CD8-positive, alpha-beta memory T cell (primary cell): ENCODE measurements at places on chromosomes 3 and 15.

- DNase-seq, result no peak
These were observed 57.9 kb downstream of the ARNT2 start for GRCh38 chr15:80462111-80462510.

GRCh38 chr3:55571913-55572312 is 84.8 kb upstream of the WNT5A start:
- no peak for DNase-seq

DNA sequence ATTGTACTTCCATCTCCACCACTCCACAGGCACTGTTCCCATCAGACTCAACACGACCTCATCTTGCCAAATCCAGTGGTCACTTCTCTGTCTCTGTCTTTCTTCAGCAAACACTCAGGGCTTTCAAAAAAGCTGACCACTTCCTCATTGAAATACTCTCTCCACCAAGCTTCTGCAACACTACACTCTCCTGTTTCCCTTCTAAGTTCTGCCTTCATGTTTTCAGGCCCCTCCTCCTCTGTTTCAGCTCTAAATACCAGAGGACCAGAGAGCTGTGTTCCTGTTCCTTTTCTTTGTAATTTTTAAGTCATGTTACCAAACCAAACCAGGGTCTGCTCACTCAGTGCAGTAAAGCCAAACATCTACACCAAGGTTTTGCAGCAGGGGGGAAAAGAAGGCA is 33.8 kb upstream of the ACP3 start:
- DNase-seq, result no peak

DNA sequence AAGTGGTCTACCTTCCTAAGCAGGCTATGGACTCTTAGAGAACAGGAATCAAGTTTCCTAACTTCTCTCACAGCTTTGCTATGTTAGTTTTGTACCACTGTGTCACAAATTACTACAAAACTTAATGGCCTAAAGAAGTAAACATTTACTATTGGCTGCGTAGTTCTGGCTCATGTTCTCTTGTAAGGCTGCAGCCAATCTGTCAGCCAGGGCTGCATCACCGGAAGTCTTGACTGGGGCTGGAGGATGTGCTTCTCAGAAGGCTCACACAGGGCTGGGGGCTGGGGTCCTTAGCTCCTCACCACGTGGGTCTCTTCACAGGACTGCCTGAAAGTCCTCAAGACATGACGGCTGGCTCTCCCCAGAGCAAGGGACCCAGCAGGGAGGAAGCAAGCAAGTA is 15.5 kb downstream of the STIMATE start:
- DNase-seq, result no peak

DNA sequence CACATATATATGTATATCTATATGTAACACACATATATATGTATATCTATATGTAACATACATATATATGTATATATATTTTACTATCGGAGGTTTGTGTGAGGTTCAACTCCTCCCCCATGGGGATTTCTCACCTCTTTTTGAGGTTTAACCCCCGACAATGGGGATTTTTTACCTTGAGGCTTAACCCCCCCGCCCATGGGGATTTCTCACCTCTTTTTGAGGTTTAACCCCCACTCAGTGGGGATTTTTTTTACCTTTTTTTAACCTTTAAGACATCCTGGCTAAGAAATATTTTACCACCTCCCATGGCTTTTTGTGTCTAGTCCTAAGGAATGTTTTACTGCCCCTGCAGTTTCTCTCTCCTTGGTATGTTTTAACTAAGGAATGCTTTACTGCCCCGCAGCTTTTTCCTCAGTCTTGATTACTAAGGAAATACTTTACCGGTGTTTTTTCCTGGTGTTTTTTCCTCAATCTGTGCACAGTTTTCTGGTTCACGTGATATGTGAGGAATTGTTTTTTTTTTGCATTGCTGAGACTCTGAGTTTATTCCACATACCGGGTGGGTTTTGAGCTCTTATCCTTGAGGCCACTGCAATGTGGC is 185.2 kb downstream of the KLF13 start:
- peak; percentile 32 for DNase-seq

DNA sequence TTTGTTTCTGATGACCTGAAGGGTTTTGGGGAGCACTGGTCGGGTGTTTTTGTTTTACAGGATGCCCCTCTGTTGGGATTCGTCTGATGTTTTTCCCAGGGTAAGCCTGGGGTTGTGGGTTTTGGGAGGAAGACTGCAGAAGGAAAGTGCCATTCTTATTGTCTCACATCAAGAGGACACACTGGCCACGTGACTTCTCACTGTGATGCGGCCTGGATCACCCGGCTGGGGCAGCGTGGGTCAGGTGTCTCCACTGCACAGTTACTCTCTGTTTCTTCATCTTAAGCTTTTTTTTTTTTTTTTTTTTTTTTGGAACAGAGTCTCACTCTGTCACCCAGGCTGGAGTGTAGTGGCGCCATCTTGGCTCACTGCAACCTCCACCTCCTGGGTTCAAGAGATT is 120.5 kb downstream of the TMEM266 start:
- no peak for DNase-seq

DNA sequence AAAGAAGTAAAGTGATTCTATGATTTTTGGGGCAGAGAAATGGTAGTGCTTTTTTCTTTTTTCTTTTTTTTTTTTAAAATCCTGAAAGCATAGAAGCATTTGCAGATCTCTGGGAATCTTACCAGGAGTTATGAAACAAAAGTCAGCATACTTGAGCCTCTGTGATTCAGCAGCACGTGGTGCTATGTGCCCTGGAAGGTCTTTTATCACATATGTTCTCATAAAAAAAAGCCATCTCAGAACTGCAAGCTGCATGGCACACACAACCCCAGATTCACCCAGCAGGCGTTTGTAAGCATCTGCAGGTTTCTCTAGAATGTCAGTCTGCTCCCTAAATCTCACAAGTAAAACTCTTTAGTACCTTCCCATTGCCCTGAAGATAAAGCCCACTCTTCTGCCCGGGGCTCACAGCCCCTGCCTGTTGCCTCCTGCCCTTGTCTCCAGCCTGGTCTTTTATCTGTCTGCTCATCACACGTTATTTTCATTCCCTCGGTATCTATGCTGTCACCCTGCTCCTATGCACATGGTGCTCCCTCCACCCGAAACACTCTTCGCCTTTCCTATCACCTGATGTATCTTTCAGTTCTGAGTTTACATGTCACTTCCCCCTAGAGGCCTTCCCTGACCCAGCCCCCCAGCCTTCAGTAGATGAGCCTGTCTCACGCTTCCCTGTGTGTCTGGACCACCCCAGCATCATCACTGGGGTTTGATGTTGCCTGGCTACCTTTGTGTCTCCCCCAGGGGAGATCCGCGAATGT is 72.4 kb downstream of the CHDH start:
- no peak for DNase-seq

- peak; percentile 31 for DNase-seq
These were observed 468 bp downstream of the UBP1 start for GRCh38 chr3:33439546-33440327.

GRCh38 chr15:69478259-69478781 is 25.7 kb downstream of the RPLP1 start:
- DNase-seq, result peak; percentile 22

- DNase-seq, result no peak
These were observed 168.5 kb upstream of the DCBLD2 start for GRCh38 chr3:99069973-99070372.

DNA sequence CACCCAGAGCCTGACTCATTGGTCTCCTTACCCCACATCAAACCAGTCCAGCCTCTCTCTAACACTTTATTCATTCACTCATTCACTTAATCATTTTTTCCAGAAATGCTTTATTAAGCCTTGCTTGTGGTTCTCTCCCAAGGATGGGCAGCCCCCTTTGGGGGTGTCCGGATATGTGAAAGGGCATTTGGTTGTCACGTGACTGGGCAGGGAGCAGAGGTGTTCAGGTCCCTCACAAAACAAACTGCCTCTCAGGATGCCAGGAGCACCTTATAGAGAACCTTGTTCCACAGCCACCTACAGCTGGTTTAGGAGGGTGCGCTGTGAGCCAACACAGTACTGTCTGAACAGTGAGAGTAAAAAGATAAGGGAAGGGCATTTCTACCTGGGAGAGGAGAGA is 25.8 kb upstream of the PTPN23 start:
- DNase-seq, result no peak

DNA sequence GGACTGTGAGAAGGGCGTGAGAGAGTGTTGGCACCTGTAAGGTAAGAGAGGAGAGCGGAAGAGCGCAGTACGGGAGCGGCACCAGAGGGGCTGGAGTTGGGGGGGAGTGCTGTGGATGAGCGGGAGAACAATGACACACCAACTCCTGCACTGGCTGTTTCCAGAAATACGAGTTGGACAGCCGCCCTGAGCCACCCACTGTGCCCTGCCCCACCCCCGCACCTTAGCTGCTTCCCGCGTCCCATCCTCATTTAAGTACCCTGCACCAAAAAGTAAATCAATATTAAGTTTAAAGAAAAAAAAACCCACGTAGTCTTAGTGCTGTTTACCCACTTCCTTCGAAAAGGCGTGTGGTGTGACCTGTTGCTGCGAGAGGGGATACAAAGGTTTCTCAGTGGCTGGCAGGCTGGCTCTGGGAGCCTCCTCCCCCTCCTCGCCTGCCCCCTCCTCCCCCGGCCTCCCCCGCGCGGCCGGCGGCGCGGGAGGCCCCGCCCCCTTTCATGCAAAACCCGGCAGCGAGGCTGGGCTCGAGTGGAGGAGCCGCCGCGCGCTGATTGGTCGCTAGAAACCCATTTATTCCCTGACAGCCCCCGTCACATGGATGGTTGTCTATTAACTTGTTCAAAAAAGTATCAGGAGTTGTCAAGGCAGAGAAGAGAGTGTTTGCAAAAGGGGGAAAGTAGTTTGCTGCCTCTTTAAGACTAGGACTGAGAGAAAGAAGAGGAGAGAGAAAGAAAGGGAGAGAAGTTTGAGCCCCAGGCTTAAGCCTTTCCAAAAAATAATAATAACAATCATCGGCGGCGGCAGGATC is at the start of gene SOX2:
SOX2 (plus strand) TSS at position 601 of the 811 bp plus-strand sequence. CDS start 436 bp downstream, outside the sequence.
- no peak for DNase-seq

- DNase-seq, result no peak
These were observed 260.2 kb upstream of the HES1 start for GRCh38 chr3:193875601-193876321.

GRCh38 chr3:186255703-186256331 is 106.2 kb downstream of the DGKG start:
- DNase-seq, result no peak

DNA sequence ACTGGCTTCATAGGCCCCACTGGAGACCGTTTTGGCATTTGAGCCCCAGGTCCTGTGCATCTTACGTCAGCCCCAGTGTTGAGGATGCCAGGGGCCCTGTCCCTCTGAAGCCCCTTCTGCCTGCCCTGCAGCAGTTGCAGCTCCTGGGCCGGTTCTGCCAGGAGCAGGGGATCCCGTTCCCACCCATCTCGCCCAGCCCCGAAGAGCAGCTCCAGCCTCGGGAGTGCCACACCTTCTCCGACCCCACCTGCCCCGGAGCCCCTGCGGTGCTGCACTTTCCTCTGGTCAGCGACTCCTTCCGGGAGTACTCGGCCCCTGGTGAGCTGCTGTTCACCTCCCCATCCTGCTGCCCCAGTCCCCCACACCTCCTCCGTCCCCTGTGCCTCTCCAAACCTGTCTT is 8.6 kb downstream of the PLA2G4B start:
- DNase-seq, result no peak

- DNase-seq, result no peak
These were observed 60.0 kb upstream of the STT3B start for GRCh38 chr3:31472479-31473390.

DNA sequence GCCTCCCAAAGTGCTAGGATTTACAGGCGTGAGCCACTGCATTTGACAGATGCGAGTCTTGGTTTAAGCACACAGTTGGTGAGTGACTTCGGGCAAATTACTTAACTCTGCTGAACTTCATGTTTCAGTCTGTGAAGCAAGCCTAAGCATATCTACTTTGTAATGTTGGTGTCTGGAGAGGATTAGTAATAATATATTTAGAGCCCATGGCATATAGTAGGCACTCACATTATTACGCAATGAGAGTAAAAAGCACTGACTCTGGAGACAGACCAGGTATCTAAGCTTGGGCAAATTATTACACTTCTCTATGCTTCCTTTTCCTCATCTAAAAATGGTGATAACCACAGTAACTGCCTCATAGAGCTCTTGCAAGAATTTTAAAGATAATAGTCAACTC is 208.7 kb upstream of the P2RY1 start:
- no peak for DNase-seq

- peak; percentile 30 for DNase-seq
These were observed 20.2 kb upstream of the DIPK2A start for GRCh38 chr3:143951351-143951971.
